ENCODE measurements at places on chromosomes 12 and 14.

DNA sequence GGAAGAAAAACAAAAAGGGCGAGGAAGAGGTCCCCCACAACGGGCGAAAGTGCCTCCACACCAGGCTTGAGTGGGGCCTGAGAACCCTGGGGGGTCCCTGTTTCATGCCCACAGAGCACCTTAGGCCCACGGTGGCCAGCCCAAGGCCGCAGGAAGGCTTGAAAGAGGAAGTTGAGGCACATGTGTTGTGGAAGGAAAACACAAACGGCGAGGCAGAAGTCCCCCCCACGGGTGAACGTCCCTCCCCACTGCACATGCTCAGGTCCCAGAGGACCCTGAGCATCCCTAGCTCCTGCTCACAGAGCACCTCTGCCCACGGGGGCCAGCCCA is 371.5 kb downstream of the ALG10 start:
- no peak for DNase-seq

GRCh38 chr14:71198687-71199086 is 291.4 kb downstream of the PCNX1 start:
- DNase-seq: no peak

GRCh38 chr12:66055837-66056319 is 74.7 kb downstream of the LLPH start:
- no peak for DNase-seq

DNA sequence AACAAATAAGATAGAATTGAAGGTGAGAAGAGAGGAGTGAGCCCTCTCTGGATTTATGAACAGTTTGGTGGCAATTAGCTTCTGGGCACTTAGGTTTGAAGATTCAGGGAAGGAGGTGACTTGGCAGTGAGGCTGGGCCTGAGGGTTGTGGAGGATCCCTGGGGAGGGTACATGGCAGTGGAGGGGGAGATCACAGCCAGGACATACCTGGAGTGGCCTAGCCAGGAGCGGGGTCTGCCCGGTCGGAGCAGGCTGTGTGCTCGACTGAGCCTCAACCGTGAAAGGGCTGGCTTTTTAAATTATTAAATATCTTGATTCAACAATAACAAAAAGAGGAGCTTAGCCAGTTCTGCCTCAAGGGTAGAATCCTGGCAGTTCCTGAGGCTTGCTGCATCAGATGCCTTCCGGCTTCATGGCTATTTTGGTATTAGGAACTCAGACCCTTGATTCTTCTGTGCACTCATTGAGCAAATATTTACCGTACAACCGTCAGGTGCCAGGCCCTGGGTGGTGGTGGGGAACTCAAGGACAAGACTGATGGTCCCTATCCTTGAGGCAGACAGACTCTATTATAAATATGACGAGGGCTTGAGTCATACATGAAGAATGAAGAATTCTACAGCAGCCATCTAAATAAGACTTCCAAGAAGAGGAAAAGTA is 73.4 kb downstream of the SPTB start:
- no peak for DNase-seq

GRCh38 chr12:12909995-12910420 is 18.6 kb downstream of the GPRC5A start:
- no peak for DNase-seq

DNA sequence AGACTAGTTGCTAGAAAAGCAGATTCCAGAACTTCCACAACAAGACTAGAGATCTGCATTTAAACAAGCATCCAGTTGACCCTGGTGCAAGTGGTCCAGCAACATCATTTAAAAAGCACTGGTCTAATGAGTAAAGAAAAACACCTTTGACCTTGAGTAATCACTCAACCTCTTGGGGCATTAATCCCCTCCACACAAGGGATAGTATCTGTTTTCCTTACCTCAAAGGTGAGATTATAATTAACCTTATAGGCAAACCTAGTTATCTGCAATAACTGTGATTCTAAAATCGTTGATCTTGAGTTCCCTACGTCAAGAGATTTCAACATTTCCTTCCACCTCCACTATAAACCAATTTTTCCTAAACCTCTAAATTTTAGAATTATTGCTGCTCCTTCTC is 1.1 kb downstream of the KDM5A start:
- no peak for DNase-seq

GRCh38 chr14:101231828-101232227 is 328.3 kb upstream of the RTL1 start:
- no peak for DNase-seq

- no peak for DNase-seq
Measured at GRCh38 chr14:96089401-96089800, 50.2 kb downstream of the C14orf132 start.

All from HCT116 (cell line).